Right ventricle myocardium inferior (tissue), 1 donor: ENCODE measurements at places on chromosomes 2 and 18. TPM values are rescaled to one million over a fixed set of nuclear protein-coding genes. Genes with fewer than 3 reads are reported as not detected.

IL1A gene
- total RNA-seq, result not detected

DNA sequence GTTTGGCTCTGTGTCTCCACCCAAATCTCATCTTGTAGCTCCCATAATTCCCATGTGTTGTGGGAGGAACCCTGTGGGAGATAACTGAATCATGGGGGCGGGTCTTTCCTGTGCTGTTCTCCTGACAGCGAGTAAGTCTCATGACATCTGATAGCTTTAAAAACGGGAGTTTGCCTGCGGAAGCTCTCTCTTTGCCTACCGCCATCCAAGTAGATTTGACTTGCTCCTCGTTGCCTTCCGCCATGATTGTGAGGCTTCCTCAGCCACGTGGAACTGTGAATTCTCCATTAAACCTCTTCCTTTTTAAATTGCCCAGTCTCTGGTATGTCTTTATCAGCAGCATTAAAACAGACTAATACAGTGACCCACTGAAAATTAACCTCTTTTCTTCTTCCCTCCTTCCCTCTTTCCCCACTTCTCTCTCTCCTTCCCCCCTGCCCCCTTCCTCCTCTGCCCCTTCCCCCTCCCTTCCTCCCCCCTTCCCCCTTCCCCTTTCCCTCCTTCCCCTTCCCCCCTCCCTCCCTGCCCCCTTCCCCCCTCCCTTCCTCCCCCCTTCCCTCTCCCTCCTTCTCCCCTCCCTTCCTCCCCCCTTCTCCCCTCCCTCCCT lies 818.8 kb downstream of the SLC4A3 start:
- DNase-seq, result no peak

GRCh38 chr18:24009651-24010333 lies 4.8 kb upstream of the TTC39C start:
- no peak for DNase-seq

GATA6 gene
- total RNA-seq, result 56.3 TPM

DNA sequence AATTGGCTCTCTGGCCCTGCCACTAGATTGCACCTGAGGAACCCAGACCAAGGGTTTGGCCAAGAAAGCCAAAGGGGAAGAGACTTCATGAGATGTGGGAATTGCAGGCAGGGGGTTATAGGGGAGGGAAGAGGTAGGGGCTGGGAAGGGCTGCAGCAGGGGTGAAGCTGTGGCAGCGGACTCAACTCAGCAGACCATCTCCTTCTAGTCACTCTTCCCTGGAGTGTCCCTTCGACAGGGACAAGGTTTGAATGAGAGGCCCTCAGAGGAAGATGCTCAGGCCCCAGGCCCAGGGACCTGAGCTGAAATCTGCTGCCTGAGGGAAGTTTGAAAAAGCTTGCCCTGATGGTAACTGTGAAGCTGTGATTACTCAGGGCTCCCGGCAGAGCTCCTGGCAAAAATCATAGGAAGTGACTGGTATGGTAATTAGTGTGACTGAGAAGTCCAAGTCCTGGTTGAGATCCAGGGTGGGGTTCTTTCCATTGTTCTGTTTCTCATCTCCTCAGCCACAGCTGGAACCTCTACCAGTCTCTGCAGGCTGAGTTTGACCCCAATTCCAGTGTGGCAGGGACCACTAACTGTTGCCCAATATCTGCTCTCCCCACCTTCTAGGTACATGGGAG lies 300.9 kb downstream of the CYP26B1 start:
- DNase-seq, result no peak

DNA sequence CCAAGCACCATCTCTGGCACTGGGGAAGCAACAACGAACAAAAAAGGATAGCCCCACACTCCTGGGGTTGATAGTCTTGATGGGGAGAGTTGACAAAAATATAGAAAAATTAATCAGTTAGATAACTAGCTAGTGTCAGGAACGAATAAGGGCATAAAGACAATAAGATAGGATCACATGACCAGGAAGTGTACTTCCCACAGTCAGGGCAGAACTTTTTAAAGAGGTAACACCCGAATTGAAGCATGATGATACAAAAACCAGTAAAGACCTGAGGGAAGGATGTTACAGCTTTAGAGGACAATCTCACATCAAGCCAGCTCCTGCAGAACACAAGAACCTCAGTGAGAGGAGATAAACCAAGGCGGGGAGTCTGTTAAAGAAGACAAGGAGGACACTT lies 295.4 kb upstream of the CRIM1 start:
- no peak for DNase-seq

GRCh38 chr2:85577063-85577385 lies 362 bp upstream of the VAMP8 start:
- no peak for DNase-seq

DNA sequence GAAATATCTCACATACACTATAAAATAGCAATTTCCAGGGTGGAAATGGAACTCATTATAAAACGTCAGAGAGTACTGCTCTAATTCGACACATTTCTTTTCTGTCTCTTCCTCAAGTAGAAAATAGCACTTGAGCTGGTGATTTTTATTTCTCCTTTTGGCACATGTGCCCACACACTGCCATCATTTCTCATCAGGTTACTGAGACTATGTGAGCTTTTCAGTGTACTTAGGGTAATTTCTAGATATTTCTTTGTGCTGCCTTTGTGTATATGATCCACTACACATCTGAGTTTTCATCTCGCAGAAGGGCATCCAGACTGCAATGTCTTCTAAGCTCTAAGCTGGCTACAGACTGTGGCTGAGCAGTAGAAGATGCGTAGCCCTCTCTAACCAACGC lies 62.1 kb upstream of the PGAP1 start:
- DNase-seq, result no peak

GMCL1 gene
- total RNA-seq, result 4.3 TPM

TMEFF2 gene
- total RNA-seq, result 0.11 TPM
